Suppressor macrophage treated with lipopolysaccharide for 1 hour (primary cell): ENCODE measurements at places on chromosomes 1 and 21.

- peak; percentile 86 for DNase-seq
These were observed at the start of gene FCAMR for GRCh38 chr1:206970446-206970845. Gene FCAMR (minus strand): TSS chr1:206970460. CDS start chr1:206970125, 335 bp downstream.

- DNase-seq = no peak
These were observed 4.2 kb downstream of the RASSF5 start for GRCh38 chr1:206511362-206512057.

DNA sequence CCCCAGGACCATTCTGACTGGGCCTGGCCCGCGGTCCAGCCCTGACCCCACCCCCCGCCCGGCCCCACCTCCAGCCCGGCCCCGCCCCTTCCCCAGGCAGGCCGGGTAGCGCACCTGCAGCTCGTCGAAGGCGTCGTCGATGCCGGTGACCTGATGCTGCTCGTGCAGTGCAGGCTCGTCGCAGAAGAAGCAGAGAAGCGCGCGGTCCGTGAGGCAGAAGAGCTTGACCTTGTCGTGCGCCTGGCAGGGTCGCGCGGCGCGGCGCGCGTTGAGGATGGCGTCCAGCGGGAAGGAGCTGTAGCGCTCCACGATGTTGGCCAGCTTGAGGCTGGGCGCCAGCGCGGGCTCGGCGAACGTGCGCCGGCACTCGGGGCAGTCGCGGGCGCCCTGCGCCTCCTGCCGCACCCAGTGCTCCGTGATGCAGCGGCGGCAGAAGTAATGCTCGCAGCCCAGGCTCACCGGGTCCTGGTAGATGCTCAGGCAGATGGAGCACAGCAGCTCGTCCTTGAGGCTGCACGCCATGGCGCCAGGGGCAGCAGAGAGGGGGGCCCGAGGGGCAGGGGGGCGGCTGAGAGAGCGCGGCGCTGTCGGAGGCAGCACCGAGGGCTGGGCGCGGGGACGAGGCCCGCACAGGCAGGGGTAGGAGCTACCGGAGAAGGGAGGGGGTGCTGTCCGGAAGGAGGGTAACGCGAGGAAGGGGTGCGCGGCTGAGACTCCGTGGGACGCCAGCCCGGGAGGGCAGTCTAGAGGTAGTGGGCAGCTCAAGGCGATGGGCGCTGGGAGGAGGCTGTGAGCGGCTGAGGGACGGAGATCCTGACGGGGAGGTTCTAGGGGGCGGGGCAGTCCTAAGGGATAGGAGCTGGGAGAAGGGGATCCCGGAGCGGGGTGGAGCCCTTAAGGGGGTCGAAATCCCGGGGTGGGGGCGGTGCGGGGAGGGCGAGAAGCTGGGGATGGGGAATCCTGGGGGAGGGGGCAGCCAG, 642 bp downstream of the TRIM62 start:
- peak; percentile 24 for DNase-seq

- peak; percentile 3 for DNase-seq
These were observed 134.7 kb downstream of the DMRTB1 start for GRCh38 chr1:53593758-53594380.

DNA sequence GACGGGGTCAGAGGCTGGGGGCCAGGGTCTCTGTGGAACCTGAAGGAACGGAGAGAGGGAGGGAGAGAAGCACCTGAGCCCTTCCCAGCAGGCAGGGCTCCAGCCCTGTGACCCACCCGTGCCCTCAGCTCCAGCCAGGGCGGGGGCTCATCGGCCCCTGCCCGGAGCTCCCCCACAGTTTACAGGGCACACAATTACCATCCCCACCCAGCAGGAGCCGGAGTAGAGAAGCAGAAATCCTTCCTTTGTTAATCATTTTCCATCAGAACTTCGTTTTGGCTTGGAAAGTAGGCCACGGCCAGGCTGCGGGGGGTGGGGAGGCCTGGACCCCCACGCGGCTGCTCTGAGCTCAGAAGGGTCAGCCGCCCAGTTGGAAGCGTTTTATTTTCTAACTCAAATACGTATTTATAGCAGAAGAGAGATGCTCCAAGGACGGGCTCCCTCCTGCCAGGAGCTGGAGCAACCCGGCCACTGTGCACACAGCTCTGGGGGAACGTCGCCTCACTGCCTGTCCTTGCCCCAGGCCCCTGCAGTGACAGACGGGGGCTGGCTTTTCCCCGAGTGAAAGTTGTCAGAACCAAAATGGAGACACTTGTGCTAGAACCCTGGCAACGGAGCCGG, 42.7 kb upstream of the ADARB1 start:
- DNase-seq = no peak

GRCh38 chr1:207414606-207415108, 39.5 kb upstream of the CR2 start:
- peak; percentile 44 for DNase-seq

- no peak for DNase-seq
These were observed 74.6 kb downstream of the CRB1 start for GRCh38 chr1:197342669-197343068.

DNA sequence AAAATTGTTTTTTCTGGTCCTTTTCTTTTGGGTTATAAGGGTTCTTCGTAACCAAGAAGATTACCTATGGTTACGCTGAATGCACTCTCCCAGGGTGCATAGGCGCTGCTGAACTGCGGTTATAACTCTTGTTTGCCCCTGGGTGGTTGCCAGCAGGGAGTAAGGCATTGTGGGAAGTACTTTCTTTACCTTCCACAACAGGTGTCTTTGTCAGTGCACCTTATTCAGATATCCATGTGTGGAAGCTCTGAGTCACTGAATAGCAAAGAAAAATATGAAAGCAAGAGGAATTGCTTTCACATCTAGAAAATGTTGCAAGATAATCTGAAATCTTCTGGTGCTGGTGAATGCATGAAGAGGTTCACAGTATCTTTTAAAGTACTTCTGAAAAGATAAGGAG, 124.4 kb upstream of the CACYBP start:
- no peak for DNase-seq

DNA sequence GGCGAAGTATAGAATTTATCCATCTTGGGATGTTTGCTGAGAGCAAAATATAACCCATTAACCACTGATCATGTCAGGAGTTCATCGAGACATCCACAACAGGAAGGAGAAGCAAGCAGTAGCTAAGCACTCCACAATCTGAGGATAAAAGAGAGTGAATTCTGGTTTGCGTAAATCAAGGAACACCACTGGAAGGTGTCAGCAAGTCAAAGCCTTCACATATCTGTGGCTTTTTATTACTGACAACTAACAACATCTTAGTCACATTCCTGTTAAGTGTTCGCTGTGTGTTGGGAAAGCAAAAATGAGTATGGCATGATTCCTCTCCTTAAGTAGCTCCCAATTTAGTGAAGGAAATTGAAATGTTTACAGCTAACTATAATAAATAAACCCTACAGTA, 44.5 kb upstream of the DARS2 start:
- DNase-seq = no peak

DNA sequence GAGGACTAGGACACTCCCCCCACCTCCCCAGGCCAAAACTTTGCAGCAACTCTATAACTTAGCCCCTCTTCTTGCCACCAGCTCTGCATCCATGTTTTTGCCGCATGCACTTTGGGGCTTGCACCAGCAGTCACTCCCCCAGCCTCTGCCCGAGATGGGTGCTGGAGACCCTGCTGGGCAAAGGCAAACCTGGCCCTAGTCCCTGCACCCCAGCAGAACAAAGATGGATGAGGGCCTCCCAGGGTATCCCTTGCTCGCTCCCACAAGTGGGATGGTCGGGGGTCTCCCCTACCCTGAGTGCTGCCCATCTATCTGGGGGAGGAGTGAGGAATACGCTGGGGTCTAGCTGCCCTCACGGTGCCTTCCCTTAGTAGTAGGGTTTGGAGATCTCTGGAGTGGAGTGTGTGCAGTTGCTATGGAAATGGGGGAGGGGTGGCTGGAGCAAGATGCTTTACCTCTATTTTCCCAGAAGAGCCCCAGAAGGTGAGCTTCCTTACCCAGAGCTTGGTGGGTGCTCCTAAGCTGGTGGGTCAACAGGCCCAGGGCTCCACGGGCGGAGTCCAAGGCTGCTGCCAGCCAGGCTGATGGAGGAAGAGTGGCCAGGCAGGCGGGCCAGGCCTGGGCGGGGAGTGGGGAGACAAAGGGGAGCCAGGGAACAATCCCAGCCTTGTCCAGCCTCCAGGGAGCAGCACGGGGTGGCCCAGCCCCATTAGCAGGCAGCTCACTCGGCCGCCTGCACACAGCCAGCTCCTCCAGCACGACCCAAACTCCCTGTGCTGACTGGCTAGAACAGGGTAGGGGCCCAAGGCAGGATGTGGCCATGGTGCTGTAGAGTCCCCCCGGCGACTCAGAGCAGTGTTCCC, at the start of gene PAQR6:
TSS of gene PAQR6 (minus strand) at position 597 of the 863 bp plus-strand sequence. CDS start 1,325 bp downstream, outside the sequence.
- no peak for DNase-seq

DNA sequence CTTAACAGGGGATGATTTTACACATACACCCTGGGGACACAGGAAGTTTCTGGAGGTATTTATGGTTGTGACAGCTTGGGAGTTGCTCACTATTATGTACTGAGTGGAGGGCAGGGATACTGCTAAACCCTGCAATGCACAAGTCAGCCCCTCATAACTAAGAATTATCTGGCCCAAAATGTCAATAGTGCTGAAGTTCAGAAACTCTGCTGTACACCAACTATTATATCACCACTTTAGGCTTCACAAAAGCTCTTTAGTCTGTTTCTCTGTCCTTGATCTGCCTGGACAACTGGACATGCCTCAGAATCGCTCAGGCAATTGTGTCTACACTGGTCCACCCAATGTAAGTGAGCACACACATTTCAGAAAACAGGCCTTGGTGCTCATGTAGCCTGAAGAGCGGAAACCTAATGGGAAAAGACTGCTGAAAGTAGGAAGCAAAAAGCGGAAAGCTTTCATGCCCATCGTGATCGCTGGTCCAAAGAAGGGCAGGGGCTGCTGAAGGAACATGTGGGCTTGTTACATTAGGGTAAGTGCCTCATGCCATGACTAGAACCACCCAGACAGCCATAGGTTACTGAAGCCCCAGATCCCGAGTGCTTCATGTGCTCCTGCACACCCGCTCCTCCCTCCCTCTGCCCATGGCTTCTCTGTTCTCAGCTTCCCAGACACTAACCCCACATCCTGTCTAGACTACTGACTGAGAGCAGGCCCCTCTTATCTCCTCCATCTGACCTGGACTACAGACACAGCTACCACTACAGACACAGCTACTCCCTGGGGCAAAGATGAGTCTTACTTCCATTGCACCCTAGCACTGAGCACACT, 73.5 kb downstream of the LRIG2 start:
- no peak for DNase-seq

DNA sequence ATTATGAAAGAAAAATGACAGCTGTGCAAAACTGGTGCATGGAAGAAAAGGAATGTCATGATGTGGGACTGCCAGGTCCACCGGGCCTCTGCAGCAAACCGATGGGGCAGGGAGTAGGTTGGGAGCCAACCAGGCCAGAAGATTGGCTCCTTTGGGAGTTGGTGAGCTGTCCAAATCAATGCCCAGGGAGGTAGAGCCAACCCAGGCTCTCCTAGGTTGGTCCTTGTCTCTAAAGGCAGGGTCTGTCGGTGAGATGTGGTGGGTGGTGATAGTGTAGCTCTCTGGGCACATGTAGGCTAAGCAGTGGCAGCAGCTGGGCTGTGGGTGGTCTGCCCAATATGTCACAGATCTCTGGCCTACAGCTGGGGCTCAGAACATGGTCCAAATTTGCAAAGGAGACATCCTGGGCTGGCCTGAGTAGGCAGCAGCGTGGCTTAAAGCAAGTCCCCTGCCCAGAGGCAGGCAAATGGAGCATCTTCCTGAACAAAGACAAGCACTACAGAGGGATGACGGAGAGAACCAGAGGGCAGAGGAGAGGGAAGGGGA, 61.2 kb upstream of the PRDX6 start:
- no peak for DNase-seq

DNA sequence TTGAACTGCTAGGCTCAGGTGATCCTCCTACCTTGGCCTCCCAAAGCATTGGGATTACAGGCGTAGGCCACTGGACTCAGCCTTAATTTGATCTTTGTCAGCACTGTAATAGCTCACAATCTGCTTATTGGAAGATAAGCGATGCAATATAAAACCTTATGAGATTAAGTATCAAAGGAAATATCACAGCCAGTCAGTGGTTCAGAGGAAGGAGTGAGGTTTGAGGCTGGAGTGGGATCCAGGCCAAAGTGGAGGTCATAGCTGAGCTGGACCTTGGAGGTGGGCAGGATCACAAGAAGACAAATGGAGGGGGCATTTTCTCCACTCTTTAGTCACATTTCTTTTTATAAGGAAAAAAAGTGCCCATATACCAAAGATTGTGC, 228.5 kb downstream of the RHOU start:
- DNase-seq = no peak

GRCh38 chr1:205141236-205142101, 19.7 kb upstream of the RBBP5 start:
- peak; percentile 86 for DNase-seq

DNA sequence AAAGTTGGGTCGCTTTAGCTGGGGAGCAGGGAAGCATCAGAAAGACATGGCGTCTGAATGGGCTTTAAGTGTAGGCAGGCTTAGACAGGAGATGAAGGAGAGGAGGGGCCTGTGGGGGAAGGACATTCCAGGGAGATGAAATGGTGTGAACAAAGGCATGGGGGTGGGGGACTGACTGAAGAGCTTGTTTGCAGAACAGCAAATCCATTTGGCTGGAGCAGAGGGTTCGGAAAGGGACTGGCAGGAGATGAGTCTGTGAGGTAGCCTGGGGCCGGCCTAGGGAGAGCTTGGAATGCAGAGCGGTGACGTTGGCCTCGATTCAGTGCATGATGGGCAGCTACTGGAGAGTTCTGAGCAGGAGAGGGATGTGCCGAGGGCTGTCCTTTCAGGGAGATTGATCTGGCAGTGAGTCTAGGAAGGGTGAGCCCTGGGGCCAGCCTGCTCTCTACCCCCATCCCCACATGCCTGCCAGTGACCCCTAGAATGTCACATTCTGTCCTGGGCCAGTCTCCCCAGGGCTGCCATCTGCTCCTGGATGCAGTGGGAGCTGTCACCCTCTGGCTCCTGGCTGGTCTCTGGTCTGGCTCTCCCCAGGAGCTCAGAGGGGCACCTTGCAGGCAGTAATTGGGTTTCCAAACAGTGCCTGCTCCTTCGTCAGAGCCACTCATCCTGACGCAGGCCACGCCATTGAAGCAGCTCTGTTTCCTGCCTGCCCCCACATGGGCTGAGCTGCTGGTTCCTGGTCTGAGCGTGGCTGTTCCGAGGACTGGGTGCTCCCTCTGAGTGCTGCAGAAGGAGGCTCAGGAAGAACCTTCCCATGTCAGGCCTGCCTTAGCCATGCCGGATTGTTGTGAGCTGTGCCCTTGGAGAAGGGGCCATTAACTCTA, 22.3 kb upstream of the TMEM222 start:
- DNase-seq = peak; percentile 68

GRCh38 chr1:227742738-227743715, 7.8 kb downstream of the SNAP47 start:
- no peak for DNase-seq

DNA sequence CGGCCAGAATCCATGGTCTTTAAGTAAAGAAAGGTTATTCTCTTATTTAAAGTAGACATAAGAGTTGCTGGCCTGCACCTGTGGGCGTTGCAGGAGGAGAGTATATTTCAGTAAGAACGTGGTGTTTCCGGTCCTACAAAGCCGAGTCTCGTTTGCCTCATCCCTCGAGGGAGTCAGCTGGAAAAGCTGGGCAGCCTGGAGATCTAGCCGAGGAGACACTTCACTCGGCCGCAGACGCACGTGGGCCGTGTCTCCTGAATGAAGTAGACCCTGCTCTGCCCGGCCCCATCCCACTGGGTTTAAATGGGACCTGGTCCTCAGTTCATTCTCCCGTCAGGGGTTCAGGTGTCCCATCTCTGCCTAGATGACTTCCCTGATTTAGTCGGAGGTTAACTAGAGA, 14.9 kb downstream of the SLC45A1 start:
- no peak for DNase-seq

- peak; percentile 78 for DNase-seq
These were observed 9.1 kb upstream of the LCE2D start for GRCh38 chr1:152654110-152654509.
